IPS DF 19.7 (cell line): ENCODE measurements at places on chromosomes 5 and 9.

- no peak for DNase-seq
Measured at GRCh38 chr5:113319256-113320053, 115.3 kb downstream of the TSSK1B start.

DNA sequence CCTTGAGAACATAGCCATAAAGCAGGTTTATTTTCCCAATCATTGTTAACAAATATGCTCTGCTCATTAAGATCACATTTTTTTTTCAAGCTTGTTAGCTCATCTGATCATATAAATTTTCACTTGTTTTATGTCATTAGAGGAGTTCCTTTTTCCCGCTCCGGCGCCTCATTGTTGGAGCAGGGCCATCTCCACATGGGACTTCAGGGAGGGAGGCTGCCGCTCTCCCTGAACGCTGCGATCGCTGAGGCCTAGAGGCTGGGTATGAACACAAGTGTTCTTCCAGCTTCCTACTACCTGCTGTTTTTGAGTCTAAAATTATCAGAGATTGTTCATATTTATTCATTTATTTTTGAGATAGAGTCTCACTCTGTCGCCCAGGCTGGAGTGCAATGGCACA lies 246.9 kb downstream of the MPDZ start:
- DNase-seq, result no peak

- DNase-seq, result no peak
Measured at GRCh38 chr5:148751025-148751424, 75.4 kb upstream of the ADRB2 start.

DNA sequence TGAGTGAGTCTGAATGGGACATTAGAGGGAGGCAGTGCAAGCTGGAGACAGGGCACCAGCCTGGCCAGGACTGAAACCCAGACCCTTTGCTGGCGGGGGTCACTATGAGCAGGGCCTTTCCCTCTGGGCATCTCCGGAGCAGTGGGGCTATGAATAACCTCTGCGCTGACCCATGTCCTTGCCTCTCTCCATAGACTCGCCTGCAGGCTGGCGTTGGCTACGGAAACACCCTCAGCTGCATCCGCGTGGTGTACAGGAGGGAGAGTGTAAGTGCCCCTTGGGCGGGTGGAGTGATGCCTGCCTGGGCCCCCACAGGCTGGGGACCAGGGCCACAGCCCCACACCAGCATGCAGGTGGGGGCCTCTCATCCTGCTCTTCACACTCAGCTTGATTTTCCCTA lies 15.8 kb downstream of the SLC25A48 start:
- no peak for DNase-seq

- DNase-seq, result no peak
Measured at GRCh38 chr9:101758304-101758930, 20.0 kb upstream of the GRIN3A start.

DNA sequence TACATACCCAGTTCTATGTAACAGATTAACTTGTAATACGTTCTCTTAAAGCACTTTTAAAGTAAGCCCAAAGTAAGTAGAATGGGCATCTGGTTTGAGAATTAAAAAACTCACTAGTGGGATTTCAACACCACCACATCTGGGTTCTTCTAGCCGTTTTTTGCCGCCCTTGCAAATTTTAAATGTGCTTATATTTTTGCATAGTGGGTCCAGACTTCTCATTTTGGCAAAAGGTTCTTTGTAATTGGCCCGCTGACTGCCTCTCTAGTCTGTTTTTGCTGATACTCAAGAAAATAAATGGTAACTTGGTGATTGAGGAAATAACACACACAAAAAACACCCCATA lies 582 bp upstream of the FBXO4 start:
- DNase-seq, result no peak

DNA sequence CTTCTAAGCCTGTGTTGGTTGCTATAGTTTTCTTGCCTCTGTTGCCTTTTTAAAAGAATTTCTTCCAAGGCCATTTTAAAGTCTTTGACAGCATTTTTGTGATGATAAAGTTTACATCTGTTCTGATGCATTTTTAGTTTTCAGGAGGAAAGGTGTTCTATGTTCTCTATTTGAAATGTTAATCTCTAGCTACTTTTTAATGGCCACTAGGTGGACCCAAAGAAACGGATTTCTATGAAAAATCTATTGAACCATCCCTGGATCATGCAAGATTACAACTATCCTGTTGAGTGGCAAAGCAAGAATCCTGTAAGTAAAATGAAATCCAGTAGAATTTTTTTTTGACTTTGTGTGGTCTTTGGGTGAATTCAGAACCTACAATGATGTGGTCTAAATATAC lies 60.2 kb downstream of the MELK start:
- DNase-seq, result no peak

GRCh38 chr9:6383551-6384225 lies 29.3 kb upstream of the UHRF2 start:
- DNase-seq, result no peak

DNA sequence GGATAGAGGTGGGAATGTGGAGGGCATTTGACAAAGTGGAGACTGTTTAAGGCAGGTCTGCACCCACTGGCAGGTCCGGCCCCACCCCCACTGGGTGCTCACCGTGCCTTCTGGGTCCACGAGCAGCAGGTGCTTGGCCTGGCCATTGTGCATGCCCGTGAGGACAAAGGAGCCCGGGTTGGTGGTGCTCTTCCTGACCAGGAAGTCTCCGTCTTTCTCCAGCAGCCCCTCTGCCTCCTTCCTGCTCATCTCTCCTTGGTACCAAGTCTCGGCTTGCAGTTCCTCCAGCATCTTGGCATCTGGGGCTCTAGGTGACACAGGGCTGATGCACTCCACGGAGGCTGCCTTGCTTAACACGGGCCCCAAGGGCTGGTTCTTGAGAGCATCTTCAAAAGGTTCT lies 46.6 kb downstream of the S1PR3 start:
- no peak for DNase-seq

DNA sequence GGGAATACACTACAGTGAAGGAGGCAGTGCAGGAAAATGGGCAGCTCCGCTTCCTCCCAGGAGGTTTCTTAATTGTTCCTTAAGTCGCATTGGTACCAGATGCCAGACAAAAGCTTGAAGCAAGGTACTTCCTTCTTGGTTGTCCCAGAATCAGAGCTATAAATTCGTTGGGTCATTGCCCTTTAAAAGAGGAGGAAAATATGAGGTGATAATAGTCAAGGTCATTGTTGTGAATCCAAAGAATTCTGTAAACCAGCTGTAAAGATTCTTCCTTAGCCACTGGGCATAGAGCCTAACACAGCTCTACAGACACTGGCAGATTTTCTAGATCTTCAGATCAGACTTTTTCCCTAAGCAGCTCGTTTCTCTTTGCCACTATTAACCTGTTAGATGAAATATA lies 444.1 kb upstream of the TLE4 start:
- DNase-seq, result no peak

DNA sequence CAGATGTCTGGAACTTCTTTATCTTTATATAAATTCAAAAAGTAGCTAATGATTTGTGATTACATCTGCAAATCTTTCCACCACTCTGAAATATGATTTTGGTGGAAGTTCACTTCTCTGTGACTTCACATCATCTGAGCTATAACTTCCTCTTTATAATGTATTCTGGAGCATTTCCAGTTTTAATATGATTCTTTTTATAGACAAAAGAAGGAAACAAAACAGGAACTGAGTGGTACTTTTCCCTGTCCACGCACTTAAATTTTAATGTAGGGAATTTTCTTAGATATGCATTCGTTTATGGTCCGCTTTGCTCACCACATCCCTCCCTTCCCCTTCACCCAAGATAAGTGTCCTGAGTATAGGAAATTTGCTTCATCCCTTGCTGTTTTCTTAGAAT lies 333.5 kb downstream of the CHSY3 start:
- no peak for DNase-seq

- no peak for DNase-seq
Measured at GRCh38 chr5:134509308-134510040, 16.0 kb upstream of the JADE2 start.

GRCh38 chr9:113611461-113612215 lies 148.1 kb downstream of the RGS3 start:
- DNase-seq, result no peak

DNA sequence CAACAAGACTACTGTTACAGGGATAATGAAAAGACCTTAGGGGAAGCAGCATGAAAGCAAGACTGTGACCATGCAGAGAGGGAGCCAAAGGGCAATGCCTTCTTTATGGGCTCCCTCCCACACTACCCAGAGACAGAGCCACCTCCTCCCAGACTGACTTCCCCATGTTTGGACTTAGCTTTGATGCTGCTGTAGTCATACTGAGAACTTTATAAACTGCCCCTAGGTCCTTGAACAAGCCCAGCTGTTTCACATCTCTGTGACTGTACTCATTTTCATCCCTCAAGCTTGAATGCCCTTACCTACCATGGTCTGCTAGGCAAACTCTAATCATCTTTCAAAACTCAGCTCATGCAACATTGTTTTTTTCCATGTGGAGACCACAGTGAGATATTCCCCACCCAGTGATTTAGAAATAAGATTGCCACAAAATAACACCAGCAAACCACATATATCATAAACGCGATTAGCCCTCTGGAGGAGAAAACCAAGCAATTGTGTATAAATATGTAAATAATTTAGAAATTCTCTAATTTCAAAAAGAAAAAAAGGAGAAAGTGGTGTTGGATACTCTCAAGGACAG lies 23.4 kb upstream of the FAM169A start:
- DNase-seq, result no peak

DNA sequence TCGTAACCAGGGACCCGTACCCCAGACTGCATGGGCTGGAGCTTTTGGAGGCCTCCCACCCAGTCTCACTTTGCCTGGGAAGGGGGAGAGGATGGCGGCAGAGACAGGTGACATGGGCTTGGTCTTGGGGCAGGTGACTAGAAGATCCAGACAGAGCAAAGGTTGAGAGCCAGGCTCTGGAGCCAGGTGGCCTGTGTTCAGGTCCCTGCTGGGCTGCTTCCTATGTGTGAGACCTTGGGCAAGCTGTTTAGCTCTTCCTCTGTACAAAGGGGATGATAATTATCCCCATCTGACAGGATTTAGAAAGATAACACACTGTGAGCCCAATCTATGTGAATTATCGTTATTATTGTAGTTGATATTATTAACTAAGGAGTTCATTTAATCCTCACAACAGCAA lies 16.1 kb upstream of the NDST1 start:
- no peak for DNase-seq

DNA sequence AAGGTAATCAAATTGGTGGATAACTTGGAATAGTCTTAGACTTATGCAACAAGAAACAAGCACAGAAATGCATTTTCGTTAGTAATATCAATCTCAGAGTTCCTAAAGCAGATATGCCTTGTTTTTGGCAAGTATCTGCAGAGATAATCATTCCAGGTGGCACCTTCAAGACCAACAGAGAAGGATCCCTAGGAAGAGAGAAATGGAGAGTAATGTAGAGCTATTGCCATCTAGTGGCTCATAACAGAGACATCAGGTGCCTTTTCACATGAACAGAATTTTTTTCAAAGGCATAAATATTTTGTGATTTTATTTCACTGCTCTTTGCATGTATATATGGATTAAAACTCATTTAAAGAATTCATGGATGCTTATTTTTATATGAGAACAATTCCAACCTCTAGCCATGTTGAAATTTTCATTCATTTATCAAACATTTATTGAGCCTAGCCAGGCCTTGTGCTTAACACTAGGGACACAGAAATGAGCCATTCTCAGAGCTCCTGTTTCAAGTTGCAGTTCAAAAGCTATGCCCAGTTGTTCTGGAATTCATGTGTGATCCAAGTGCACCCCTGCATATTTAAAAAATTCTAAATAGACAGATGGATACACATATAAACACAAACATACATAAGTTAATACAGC lies 117.5 kb upstream of the OR13F1 start:
- peak; percentile 30 for DNase-seq

DNA sequence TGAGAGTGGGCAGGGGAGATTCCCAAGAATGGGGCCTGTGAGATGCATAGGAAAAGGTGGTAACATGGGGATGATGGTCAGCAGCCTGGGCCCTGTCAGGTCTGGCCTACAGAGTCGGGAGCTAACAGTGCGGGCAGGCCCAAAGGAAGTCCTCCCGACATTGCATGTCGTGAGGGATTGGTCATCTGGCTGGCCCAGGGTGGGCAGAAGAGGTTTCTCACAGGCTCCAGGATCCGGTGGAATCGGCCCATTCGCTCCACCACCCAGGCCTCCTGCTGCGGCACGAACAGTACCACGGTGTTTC lies 514 bp downstream of the STOML2 start:
- no peak for DNase-seq

- no peak for DNase-seq
Measured at GRCh38 chr9:110027671-110028081, 180.3 kb downstream of the C9orf152 start.

GRCh38 chr5:53035868-53036381 lies 46.8 kb downstream of the ITGA2 start:
- DNase-seq, result peak; percentile 17

- DNase-seq, result no peak
Measured at GRCh38 chr5:5350101-5350500, 72.4 kb upstream of the ICE1 start.
